ENCODE measurements at places on chromosomes 7 and 10.

GRCh38 chr7:17234030-17234397 lies 64.4 kb upstream of the AHR start:
- no peak for DNase-seq

DNA sequence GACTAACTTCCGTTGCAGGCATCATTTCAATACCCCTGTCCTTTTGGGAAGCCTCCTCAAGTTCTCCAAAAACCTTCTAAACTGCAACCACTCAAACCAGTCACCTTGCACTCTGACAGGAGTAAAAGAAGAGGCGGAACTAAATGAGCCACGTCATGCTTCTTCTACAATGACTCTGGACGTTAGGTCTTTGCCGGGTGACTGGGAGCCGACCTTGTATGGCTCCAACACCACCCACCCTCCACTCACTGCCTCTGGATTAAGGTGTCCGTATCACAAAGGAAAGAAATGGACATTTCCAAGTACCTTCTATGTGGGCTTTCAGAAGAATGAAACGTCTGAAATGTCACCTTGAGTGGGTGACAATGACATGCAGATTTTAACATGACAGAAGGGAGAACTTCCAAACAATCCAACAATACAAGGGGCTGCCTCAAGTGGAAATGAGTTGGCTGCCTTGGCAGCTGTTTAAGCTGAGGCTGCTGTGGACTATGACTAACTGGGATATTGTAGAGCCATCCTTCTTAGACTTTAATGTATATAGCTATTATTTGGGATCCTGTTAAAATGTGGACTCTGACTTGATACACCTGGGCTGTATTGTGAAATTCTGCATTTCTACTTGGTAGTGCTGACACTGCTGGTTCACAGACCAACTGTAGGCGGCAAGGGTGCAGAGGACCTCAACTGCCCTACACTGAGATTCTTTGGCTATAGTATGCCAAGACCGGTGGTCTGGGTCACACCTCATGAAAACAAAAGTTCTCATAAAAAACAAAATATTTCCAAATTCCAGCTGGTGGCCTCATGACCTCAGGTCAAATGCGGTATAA lies 33.8 kb upstream of the PDLIM1 start:
- no peak for DNase-seq

- DNase-seq, result no peak
Observed at GRCh38 chr7:7971308-7972040, 2.9 kb downstream of the GLCCI1 start.

DNA sequence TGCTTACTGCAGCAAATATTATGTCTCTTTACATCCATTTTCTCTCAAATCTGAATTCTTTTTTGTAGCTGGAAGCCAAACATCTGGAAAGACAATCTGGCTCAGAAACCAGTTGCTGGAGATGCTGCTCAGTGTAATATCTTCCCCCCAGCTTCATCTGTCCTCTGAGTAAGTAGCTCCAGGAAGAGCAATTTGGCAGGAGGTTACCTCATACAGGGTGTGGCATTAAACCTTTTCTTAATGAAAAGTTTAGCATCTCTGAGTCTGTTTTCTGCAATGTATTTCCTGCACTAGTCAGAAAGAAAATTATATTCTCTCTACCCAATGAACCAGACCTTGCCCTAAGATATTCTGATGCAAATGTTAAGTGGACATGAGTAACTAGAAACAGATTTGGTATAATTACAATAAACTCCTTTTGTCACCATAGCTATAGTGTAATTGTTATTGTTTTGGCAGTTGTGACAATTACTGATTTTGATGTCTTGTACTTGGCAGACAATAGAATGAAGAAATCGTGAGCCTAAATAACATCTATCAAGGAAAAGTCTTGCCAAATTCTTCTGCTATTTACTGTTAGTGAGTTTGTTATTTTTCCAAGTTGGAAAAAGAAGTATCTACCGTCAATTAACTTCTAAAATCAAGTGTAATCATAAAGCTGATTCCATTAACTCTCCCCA lies 123.3 kb downstream of the WDFY4 start:
- no peak for DNase-seq

GRCh38 chr10:70834441-70835151 lies 18.8 kb downstream of the SGPL1 start:
- no peak for DNase-seq

GRCh38 chr10:97861924-97862323 lies 12.3 kb downstream of the GOLGA7B start:
- DNase-seq, result no peak

GRCh38 chr10:7988989-7989388 lies 65.5 kb upstream of the GATA3 start:
- DNase-seq, result no peak

DNA sequence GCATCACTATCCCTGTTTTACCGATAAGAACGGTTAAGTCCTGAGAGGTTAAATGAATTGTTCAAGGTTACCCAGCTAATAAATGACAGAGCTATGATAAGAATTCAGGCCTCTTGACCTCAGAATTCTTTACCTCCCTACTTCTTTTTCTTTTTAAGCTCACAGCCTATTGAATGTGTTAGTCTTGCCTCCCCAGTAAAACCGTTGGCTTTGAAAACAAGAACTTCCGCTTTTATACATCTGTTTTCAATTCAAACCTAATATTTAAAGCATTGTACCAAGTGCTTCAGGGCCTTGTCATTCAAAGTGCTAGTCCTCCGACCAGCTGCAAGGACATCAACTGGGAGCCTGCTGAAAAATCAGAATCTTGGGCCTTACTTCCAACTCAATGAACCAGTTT lies 15.6 kb downstream of the SEC31B start:
- no peak for DNase-seq

DNA sequence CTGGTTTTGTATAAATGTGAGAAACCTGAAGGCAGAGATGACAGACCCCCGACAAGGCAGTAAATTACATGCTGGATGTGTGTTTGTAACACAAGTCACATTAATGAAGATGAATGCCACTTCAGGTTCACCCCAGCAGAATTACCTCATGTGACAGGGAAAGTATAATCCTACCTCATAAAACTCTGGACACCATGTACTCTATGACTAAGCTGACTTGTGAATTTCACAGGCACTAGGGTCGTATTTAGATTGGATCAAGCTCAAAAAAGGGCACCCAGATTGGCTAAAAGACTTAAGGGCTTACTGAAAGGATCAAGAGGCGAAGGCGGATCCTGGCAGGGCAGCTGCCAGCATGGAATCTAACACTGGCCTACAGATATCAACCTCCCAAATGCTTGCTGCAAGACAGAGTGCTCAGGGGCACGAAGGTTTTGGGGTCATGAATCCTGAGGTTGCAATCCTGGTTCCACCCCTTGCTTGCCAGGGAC lies 161.4 kb downstream of the PIP4K2A start:
- DNase-seq, result no peak

DNA sequence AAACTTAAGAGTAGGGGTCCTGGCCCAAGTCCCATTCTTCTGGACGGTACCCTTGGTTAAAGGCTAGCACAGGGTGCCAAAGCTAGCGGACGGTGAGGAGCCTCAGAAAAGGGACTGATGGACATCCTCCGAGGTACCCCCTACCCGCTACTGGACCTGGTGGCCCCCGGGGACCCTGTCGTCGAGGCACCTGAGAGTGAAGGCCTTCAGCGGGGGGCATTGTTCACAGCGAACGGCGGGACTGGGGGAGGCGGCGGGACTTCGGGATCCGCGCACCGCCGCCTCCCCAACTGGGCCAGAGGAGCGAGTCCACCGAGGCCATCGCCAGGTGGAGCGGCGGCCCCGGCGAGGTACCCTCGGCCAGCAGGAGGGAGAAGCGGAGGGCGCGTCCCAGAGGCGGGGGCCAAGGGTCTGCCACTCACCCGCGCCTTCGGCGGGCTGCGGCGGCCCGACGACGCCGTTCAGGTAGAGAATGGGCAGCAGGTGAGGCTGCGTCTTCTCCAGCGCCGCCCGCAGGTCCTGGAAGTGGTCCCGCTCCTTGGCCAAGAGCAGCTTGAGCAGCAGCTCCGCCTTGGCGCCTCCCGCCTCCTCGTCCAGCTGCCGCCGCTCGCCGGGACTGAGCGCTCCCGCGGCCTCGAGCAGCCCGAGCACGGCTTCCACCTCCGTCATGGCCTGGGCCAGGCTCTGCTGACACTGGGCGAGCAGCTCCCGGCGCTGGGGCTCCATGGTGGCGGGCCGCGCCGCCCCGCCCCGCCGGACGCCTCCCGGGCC lies 575 bp downstream of the DLG5 start:
- no peak for DNase-seq

- no peak for DNase-seq
Observed at GRCh38 chr10:71647526-71648253, 71.9 kb downstream of the C10orf105 start.

DNA sequence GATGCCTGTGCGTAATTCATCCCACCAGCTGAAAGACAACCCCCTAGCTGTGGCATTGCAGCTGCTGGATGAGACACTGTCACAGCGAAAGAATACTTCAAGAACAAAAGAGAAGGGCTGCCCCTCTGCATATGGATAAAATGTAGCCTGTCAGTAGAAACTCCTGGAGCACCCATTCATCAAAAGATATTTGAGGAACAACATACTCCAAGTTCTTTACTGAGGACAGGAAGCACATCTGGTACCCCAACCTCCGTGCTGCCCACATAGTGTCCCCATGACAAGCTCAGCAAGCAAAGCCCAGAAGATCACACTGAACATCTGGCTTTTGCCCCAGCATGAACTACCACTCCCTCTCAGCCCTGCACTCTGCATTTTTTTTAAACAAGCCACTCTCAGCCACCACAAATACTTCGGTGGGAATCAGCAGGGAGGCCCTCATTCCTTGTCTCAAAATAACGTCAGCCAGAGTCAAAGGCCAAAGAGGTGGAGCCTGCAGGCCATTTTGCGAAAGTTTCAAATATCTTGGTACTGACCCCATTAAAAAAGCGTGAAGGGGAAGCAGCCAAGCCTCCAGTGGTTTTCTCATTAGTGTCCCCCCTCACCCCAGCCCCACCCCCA lies 1.7 kb downstream of the CREB3L2 start:
- no peak for DNase-seq

DNA sequence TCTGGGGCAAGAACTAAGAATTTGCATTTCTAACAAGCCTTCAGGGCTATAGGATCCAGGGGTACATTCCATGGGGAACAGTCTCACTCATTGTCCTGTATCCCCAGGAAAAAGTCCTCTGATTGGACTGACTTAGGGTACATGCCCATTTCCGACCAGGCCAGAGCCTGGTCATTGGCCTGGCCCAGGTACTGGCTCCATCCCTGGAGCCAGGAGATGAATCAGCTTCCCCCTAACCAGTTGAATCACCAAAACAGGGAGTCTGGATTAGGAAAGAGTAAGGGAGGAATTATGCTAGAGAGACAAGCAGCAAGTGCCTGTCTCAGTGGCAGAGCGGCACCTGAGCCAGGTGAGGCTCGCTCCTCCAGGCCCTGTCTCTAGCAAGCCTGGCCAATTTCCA lies 137.5 kb downstream of the FGFR2 start:
- no peak for DNase-seq

GRCh38 chr7:132113536-132114371 lies 462.5 kb downstream of the PLXNA4 start:
- DNase-seq, result no peak

- no peak for DNase-seq
Observed at GRCh38 chr7:128391805-128392204, 18.0 kb downstream of the IMPDH1 start.

GRCh38 chr10:70503776-70504175 lies 25.2 kb downstream of the PALD1 start:
- DNase-seq, result no peak

DNA sequence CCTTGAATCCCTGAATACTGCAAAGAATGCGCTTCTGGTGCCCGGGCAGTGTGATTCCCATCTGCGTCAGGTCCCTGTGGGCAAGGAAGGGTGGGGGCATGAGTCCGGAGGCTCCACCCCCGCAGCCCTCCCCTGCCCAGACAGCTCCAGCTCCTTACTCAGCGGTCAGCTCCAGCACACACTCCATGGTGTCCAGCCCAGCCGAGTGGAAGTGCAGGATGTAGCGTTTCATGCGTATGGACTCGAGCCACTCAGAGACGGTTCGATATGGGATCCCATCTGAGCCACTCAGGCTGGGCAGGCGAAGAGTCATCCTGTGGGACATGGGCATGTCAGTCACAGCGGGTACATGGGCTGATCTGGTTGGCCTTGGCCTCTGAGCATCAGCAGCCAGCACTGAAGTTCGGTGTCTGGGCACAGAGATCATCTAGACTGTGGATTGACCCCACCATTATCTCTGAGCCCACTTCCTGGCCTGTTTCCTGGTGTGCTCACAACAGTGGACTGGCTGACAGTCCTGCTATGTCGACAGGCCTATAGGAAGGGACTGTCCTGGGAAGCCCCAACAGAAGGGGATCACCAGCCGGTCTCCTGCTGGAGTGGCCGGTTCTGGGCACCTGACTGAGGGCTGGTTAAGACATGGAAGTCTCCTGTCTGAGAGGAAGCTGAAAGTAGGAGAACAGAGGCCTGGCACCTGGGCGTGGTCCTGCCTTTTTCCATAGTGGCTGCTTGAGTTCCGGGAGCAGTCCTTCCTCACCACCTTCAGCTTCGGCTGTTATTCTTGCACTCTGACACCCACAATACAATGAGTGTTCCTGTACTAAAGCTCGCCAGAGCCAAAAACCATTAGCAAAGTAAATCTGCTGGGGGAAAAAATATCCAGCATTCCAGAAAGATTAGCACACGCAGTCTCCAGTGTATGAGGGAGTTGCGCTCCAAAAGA lies 10.6 kb downstream of the ZYX start:
- no peak for DNase-seq

DNA sequence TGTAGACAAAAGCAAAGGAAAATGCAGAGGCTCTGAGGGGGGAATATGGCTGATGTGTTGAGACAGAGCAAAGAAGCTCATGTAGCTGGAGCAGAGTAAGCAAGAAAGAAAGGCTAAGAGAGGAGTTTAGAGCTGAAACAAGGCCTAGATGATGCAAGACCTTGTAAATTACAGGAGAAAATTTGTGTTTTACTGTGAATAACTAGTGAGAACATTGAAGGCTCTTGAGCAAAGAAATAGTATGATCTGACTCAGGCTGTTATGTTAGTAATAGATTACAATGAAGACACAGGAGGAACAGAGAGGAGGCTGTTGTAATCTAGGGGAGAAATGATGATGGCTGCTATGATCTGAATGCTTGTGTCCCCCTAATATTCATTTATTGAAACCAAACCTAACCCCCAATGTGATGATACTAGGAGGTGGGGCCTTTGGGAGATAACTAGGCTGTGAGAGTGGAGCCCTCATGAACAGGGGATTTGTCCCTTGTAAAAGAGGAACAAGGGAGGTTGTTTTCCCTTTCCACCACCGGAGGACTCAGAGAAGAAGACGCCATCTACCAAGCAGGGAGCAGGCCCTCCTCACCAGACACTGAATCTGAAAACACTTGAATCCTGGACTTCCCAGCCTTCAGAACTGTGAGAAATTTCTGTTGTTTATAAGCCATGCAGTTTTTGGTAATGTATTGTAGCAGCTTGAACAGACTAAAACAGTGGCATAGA lies 394.9 kb downstream of the HTR7 start:
- DNase-seq, result no peak
